ENCODE measurements at places on chromosomes 3 and 15.

GRCh38 chr3:140420621-140421357 is 257.1 kb upstream of the TRIM42 start:
- DNase-seq, result no peak

DNA sequence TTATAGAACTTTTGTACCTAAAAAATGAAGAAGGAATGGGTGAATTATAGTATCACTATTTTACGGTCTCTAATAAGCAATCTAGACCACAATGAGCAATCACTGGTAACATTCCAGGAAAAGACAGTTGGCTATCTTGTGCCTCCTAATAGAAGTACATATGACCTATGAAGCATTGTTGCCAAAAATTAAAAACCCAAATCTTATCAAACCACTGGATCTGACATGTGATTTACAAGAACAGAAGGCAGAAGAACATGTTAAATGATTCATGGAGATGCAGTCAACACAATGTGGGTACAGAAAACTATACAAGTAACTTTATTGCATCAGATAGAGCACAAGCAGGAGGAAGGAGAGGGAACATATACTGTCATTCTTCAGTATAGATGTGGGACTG is 14.5 kb upstream of the HYKK start:
- no peak for DNase-seq

- DNase-seq, result no peak
These were observed 122.8 kb downstream of the GMNC start for GRCh38 chr3:190739641-190740185.

GRCh38 chr3:158200955-158201354 is 91.1 kb downstream of the RSRC1 start:
- DNase-seq, result no peak

GRCh38 chr3:61853912-61854311 is 292.5 kb downstream of the PTPRG start:
- DNase-seq, result no peak

GRCh38 chr15:81740416-81740815 is 305.4 kb downstream of the MEX3B start:
- no peak for DNase-seq

- DNase-seq, result no peak
These were observed 75.2 kb downstream of the FBXL22 start for GRCh38 chr15:63672369-63672768.

- no peak for DNase-seq
These were observed 2.4 kb downstream of the DNAJA4 start for GRCh38 chr15:78266806-78267205.
